ENCODE measurements at places on chromosomes 1 and 21.

GRCh38 chr1:112722601-112723510 lies 7.7 kb upstream of the PPM1J start:
- H3K27me3 ChIP-seq: no peaks in the 10 kb centered on the region
- peak overlapping the region; percentile 20 for H3K4me3 ChIP-seq
- H3K4me1 ChIP-seq: peaks cover 13% of the 10 kb centered on the region
- H3K27ac ChIP-seq: no peak overlapping the region
- H3K36me3 ChIP-seq: no peaks in the 10 kb centered on the region

- no peak overlapping the region for H3K4me3 ChIP-seq
- no peaks in the 10 kb centered on the region for H3K4me1 ChIP-seq
- no peaks in the 10 kb centered on the region for H3K27me3 ChIP-seq
- H3K36me3 ChIP-seq: no peaks in the 10 kb centered on the region
- no peak for DNase-seq
Measured at GRCh38 chr21:14491269-14491681, 54.8 kb downstream of the SAMSN1 start.

DNA sequence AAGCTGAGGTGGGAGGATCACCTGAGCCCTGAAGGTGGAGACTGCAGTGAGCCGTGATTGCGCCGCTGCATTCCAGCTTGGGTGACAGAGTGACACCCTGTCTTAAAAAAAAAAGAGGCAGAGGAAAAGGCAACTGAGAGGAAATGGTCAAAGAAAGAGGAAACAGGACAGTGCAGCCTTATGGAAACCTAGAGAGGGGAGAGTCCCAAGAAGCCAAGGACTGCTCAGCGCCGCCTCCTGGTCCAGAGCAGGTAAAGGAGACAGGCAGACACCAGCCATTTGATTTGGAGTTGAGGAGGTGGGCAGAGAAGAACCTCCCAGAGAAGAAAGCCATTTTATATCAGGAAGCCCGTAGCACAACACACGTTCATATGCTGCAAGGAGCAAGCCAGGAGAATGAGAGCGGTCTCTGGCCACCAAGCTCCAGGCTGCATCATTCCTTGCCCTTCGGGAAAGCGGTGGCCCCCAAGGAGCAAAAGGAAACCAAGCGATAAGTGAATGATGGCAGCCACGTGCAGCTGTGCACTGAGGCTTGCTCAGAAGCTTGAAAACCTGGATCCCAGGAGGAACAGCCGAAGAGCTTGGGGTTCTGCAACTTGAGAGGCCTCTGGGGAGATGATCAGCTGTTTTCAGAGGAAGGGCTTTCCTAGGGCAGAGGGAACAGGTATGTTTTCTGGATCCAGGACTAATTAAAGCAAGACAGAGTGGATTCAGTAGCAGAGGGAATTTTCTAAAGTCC lies 33.7 kb downstream of the LRRC42 start:
- H3K36me3 ChIP-seq: no peaks in the 10 kb centered on the region
- H3K27me3 ChIP-seq: no peaks in the 10 kb centered on the region
- no peak overlapping the region for H3K4me3 ChIP-seq
- H3K27ac ChIP-seq: no peak overlapping the region
- no peak for DNase-seq
- H3K4me1 ChIP-seq: no peaks in the 10 kb centered on the region

- no peak for DNase-seq
- H3K4me1 ChIP-seq: no peaks in the 10 kb centered on the region
- no peak overlapping the region for H3K27ac ChIP-seq
Measured at GRCh38 chr1:3881193-3881480, 18.9 kb downstream of the C1orf174 start.

DNA sequence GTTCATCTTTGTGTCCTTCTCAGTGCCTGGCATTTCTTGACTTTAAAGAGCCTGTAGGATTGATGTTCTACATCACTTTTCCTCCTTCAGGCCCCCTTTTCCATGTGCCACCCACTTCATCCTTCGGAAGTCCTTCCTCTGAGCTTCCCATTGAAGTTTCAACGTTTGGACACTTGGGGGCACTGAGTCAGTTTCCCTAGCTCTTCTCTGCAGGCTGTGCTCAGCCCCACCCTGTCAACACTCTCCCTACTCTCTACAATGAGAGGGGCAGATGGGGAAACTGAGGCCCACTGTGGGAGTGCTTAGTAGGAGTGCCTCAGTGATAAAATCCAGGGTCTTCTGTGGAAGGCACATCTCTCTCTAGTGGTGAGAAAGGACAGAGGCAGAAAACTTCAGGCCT lies 11.9 kb downstream of the KCNJ10 start:
- H3K27me3 ChIP-seq: no peaks in the 10 kb centered on the region
- H3K4me1 ChIP-seq: no peaks in the 10 kb centered on the region
- no peak overlapping the region for H3K27ac ChIP-seq
- no peaks in the 10 kb centered on the region for H3K36me3 ChIP-seq
- H3K4me3 ChIP-seq: no peak overlapping the region

GRCh38 chr1:185735701-185736064 lies 1.5 kb downstream of the HMCN1 start:
- H3K27me3 ChIP-seq: no peaks in the 10 kb centered on the region
- no peak overlapping the region for H3K27ac ChIP-seq
- H3K4me1 ChIP-seq: peaks cover 7% of the 10 kb centered on the region
- H3K4me3 ChIP-seq: no peak overlapping the region
- H3K36me3 ChIP-seq: no peaks in the 10 kb centered on the region

- H3K27ac ChIP-seq: no peak overlapping the region
- no peaks in the 10 kb centered on the region for H3K27me3 ChIP-seq
- no peak overlapping the region for H3K4me3 ChIP-seq
- H3K4me1 ChIP-seq: no peaks in the 10 kb centered on the region
Measured at GRCh38 chr1:238153253-238153652, 262.5 kb upstream of the ZP4 start.

DNA sequence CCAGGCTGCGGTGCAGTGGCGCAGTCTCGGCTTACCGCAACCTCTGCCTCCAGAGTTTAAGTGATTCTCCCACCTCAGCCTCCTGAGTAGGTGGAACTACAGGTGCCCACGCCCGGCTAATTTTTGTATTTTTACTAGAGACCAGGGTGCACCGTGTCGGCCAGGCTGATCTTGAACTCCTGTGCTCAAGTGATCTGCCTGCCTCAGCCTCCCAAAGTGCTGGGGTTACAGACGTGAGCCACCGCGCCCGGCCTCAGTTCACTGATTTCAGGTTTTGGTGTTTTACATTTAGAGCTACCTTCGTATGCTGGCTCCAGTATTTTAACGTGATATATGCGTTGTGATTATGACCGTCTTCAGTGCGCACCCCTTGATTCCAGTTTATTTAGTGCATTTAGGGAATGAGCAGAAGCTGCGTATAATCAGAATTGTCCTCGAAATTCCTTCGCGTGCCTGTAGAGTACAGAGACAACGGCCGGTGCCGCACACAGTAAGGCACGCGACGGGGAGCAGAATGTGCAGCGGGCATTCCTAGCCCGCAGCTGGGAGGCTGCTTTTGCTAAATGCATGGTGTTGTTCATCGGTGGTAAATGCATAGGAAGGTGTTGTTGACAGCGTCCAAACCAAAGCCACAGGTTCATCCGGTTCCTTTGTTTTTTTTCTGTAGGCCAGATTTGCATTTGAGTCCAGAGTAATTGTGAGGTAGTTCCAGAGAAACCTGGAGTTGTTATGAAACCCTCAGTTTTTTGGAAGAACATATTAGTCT lies 48.9 kb upstream of the DIP2A start:
- no peaks in the 10 kb centered on the region for H3K36me3 ChIP-seq
- peaks cover 5% of the 10 kb centered on the region for H3K4me1 ChIP-seq
- no peak for DNase-seq
- H3K4me3 ChIP-seq: no peak overlapping the region
- no peaks in the 10 kb centered on the region for H3K27me3 ChIP-seq
- H3K27ac ChIP-seq: no peak overlapping the region

GRCh38 chr1:180909462-180909976 lies 3.2 kb upstream of the KIAA1614 start:
- no peaks in the 10 kb centered on the region for H3K36me3 ChIP-seq
- H3K27ac ChIP-seq: no peak overlapping the region
- no peak for DNase-seq
- H3K27me3 ChIP-seq: no peaks in the 10 kb centered on the region

GRCh38 chr1:153977250-153978240 lies at the start of gene JTB:
Gene JTB, minus strand, starts transcription at chr1:153977674. Its CDS starts 422 bp downstream, at chr1:153977252.
- peak within 1 kb of the TSS; percentile 94 for H3K27ac ChIP-seq
- H3K27me3 ChIP-seq: no peaks in the 10 kb centered on the region
- H3K36me3 ChIP-seq: peaks cover 72% of the 10 kb centered on the region
- DNase-seq: peak; percentile 66
- H3K4me3 ChIP-seq: peak within 1 kb of the TSS; percentile 90
- no peaks in the 10 kb centered on the region for H3K4me1 ChIP-seq

- H3K4me1 ChIP-seq: no peaks in the 10 kb centered on the region
- H3K27me3 ChIP-seq: no peaks in the 10 kb centered on the region
- DNase-seq: no peak
Measured at GRCh38 chr1:197366996-197367395, 98.9 kb downstream of the CRB1 start.

GRCh38 chr1:182955596-182956588 lies 2.9 kb upstream of the SHCBP1L start:
- H3K4me1 ChIP-seq: no peaks in the 10 kb centered on the region
- no peaks in the 10 kb centered on the region for H3K36me3 ChIP-seq
- DNase-seq: no peak
- H3K4me3 ChIP-seq: no peak overlapping the region
- H3K27me3 ChIP-seq: no peaks in the 10 kb centered on the region

GRCh38 chr1:28087614-28088167 lies 719 bp downstream of the EYA3 start:
- H3K27ac ChIP-seq: peak overlapping the region; percentile 90
- no peak for DNase-seq
- no peaks in the 10 kb centered on the region for H3K27me3 ChIP-seq
- H3K36me3 ChIP-seq: no peaks in the 10 kb centered on the region
- peaks cover 8% of the 10 kb centered on the region for H3K4me1 ChIP-seq
- peak overlapping the region; percentile 79 for H3K4me3 ChIP-seq

- H3K4me3 ChIP-seq: no peak overlapping the region
- H3K27ac ChIP-seq: no peak overlapping the region
- DNase-seq: no peak
- no peaks in the 10 kb centered on the region for H3K36me3 ChIP-seq
- no peaks in the 10 kb centered on the region for H3K4me1 ChIP-seq
Measured at GRCh38 chr21:15446223-15446622, 283.6 kb upstream of the USP25 start.

GRCh38 chr1:248873993-248874533 lies 15.2 kb upstream of the ZNF692 start:
- H3K27me3 ChIP-seq: no peaks in the 10 kb centered on the region
- no peaks in the 10 kb centered on the region for H3K36me3 ChIP-seq
- H3K27ac ChIP-seq: peak overlapping the region; percentile 96

GRCh38 chr1:214416858-214417257 lies 134.5 kb downstream of the PTPN14 start:
- no peak for DNase-seq
- no peak overlapping the region for H3K4me3 ChIP-seq
- no peaks in the 10 kb centered on the region for H3K36me3 ChIP-seq
- H3K27me3 ChIP-seq: no peaks in the 10 kb centered on the region
- no peak overlapping the region for H3K27ac ChIP-seq

- DNase-seq: no peak
- H3K27me3 ChIP-seq: no peaks in the 10 kb centered on the region
- no peak overlapping the region for H3K27ac ChIP-seq
- H3K4me1 ChIP-seq: peaks cover 8% of the 10 kb centered on the region
- no peaks in the 10 kb centered on the region for H3K36me3 ChIP-seq
- H3K4me3 ChIP-seq: no peak overlapping the region
Measured at GRCh38 chr21:41503331-41503730, 4.6 kb downstream of the TMPRSS2 start.
